ENCODE measurements at places on chromosomes 7 and 10.

DNA sequence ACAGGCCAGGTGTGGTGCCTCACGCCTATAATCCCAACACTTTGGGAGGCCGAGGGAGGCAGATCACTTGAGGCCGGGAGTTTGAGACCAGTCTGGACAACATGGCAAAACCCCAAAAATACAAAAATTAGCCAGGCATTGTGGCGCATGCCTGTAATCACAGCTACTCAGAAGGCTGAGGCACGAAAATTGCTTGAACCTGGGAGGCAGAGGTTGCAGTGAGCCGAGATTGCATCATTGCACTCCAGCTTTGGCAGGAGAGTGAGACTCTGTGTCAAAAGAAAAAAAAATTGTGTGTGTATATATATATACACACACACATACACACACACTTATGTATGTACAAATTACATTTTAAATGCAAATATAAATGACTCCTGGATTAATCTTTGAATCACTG, 76.8 kb upstream of the LRRN3 start:
- no peak for DNase-seq

DNA sequence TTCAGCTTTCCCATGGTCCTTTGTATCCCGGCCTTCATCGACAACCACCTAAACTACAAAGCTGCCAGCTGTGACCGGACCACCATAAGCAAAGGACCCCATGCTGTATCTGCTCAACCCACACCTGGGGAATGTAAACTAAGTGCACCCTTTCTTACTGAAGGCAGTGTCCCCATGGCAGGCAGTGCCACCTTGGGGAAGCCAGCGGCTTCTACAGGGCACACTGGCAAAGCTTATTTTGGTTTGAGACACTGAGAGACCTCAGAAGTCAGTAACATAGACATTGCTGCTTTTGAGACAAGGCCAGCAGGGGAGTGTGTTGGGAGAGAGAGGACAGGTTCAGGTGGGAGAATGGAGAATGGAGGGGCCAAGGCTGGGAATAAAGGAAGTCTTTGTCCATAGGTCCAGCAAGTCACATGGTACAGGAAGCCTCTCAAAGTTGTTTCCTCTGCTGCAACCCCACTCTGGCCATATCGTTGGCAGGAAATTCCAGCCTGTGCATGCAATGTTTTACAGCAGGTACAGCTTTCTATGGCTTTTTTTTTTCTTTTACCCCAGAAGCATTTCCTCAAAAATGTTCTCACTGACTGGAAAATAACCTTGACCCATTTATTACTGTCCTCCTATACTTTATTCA, 85.9 kb upstream of the NPVF start:
- DNase-seq = no peak

DNA sequence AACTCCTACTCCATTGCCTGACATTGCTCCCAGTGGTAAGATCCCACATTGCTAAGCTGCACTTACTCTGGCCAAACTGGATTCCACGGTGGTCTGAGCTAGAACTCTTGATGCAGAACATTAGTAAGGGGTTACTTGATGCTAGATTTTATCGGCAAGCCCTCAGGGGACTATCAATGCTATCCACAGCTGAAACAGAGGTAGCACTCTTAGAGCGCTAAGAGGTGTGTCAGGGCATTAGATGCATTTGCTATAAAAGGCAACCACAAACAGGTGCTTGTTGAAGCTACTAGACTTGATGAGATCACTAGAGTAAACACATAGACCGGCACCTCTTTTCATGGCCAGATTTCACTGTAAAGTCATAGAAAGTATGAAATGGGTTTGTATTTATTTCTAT, 116.3 kb downstream of the MDFIC start:
- DNase-seq = peak; percentile 74

DNA sequence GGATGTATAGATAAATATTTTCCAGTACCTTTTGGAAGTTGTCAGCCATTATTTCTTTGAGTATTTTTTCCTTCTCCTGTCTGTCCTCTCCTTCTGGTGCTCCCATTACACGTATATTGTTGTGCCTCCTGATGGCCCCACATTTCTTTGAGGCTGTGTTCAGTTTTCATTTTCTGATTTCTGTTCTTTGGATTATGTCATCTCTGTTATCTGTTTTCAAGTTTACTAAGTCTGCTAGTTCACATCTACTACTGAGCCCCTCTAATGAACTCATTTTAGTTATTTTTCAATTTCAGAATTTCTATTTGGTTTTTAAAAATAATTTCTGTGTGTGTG, 16.3 kb downstream of the RBM33 start:
- no peak for DNase-seq

- no peak for DNase-seq
Observed at GRCh38 chr10:32501906-32502305, 56.0 kb downstream of the CCDC7 start.

DNA sequence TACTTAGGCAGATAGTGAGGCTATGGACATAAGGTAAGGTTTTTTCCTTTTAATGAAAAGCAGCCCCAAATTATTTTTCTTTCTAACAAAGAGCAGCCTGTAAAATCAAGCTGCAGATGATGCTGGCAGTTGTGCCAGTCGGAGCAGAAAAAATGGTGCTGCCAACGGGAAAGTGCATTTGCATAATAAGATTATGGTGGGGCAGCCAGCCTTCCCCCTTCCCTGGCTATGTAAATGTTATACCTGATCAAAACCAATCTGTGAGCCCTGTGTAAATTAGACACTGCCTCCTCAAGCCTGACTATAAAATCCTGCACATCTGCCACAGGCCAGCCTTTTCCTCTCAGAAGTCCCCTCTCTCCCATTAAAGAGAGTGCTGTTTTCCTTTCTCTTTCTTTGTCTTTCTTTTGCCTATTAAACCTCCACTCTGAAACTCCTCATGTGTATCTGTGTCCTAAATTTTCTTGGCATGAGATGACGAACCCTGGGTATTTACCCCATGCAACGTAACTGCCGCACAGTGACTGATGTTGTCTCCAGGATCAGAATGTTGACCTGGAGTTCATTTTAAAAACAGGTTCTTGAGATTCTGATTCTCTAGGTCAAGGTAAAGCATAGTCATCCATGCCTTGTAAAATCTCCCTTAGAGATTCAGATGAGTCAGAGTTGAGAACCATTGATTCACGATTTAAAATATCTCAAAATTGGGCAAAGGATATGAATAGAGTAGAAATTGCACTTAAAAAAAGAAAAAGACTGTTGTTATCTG, 167.3 kb upstream of the C1GALT1 start:
- DNase-seq = no peak

DNA sequence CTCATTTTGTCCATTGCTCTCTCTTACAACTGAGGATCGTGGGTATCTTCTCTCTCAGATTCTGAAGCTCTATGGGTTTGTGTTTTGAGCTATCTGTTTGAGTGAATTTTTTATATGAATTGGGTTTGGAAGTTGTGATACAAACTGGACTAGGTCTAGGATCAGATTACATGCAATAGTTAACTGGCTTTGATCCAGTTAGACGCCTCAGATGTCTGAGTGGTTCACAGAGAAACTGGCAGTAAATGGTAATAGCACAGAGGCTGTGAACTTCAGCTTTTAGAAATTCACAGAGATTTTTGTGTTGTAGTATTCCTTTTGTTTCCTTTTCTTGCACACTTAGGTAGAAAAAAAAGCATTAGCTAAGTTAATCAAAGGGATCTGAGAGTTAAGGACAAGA, 12.7 kb upstream of the DNMBP start:
- no peak for DNase-seq

- DNase-seq = peak; percentile 97
Observed at GRCh38 chr7:23234569-23235296, 11.8 kb upstream of the GPNMB start.

GRCh38 chr10:99630433-99630832, 10.2 kb upstream of the SLC25A28 start:
- peak; percentile 39 for DNase-seq

- no peak for DNase-seq
Observed at GRCh38 chr10:59108886-59109288, 67.6 kb upstream of the PHYHIPL start.

DNA sequence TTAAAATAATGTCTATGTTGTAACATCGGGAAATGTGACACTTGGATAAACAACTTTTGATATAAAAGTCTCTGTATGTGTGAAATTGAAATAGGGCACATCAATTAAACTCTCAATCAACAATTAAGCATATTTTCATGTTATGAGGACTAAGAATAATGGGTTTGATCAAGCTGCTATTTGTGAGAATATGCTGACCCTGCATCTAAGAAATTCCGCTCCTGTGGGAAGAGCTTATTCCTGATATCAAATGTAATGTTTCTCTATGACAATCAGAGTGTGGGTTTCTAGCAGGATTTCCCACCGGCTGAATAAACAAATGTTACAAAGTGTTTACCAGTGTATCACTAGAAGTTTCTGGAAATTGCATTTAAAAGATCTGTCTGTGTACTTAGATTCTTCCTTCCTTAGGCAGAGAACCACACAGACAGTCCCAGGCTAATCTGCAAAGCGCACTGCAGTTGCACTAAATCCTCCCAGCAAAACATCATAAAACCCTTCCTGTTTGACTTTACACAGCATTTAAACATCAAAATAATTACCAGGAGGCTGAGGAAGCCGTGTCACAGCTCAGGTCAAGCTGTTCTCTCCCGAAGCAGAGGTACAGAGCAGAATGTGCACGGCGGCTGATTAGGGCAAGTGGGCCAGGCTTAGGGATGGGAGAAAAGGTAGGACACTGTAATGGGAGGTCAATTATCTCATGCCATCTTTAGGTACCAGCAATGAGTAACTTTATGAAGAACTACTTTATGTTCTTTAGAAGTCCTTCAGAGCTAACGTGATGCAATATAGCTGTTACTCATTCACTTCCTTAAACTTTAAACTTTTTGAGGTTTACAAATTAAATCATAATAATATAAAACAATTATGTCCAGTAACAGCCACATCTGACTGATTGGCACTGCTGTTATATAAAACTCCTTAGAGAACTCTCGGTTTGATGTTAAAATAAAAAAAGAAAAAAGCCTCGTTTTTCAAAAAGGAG, 109.1 kb upstream of the CTTNBP2 start:
- DNase-seq = no peak

DNA sequence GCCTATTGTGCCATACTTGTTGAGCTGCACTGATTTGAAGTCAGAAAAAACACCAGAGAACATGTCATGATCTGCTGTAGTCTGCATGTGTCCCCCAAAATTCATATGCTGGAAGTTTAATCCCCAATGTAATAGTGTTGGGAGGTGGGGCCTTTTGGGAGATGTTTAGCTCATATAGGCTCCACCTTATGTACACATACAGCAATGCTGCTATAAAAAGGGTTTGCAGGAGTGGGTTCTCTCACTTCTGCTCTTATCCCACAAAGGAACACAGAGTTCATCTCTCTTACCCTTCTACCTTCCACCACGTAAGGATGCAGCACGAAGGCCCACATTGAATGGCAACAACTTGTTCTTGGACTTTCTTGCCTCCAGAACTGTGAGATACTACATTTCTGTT, 23.0 kb downstream of the GPR22 start:
- no peak for DNase-seq

DNA sequence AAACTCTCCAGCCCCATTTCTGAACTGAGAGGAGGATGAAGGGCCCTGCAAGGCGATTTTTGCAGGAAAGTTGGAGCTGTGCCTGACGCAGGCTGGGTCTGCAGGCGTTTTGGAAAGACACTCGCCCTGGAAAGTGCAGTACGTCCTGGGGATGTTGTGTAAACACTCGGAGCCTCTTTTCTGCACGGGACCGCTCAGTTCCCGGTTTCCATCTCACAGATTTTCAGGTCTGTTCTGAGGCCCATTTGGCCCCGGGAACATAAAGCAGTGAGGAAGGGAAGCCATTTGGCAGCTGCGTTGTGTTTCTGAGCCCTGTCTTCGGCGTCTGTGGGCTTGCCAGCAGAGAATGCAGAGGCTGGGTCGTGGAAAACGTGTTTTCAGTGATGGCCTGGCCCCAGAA, 655.0 kb upstream of the MGMT start:
- DNase-seq = no peak

DNA sequence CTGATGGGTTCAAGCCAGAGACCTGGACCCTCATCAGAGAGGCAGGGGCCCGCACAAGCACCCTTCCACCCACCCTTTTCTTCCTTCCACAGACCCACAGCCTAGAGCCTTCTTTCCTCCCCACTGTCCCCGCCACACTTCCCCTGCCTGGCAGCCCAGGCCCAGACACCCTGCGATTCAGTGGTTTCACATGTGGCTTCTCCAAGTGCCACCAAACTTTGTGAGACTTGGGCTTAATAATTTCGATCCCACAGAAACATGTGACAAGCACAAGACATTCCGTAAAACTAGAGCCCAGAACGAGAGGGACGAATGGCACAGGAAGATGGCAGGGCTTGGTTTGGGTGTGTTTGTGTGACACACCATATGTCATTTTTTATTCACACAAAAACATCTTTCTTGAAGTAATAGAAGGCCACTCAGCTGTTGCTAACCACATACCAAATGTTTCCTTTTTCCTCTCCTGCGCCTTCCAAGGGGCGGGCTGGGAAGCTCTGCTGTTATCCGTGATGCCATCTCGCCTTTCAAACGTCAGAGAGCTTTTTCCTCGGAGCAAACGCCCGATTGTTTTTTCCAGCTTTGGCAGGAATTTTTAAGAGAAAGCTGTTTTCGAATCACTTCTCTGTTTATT, 162.9 kb downstream of the GRK5 start:
- DNase-seq = no peak

- DNase-seq = no peak
Observed at GRCh38 chr7:104914421-104914820, 99.6 kb upstream of the KMT2E start.

GRCh38 chr10:109966961-109967738, 40.6 kb upstream of the ADD3 start:
- DNase-seq = no peak

DNA sequence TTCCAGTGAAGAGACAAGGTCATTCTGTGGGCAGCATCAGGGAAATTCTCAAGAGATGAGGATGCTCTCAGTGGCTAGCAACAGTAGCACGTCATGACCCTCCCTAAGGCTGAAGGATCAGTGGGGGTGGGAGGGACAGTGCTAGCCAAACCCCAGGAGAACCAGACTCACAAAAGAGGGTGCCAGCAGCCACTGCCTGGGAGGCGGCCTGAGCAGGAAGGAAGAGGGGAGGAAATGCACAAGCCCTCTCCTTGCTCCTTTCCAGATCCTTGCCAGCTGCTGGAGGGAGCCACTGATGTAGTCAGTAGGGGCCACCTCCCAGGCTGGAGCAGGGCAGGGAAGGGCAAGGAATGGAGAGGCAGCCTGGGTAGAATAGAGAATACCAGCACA, 302.7 kb downstream of the RPS24 start:
- no peak for DNase-seq

GRCh38 chr10:27685681-27686080, 59.9 kb downstream of the MKX start:
- DNase-seq = no peak

DNA sequence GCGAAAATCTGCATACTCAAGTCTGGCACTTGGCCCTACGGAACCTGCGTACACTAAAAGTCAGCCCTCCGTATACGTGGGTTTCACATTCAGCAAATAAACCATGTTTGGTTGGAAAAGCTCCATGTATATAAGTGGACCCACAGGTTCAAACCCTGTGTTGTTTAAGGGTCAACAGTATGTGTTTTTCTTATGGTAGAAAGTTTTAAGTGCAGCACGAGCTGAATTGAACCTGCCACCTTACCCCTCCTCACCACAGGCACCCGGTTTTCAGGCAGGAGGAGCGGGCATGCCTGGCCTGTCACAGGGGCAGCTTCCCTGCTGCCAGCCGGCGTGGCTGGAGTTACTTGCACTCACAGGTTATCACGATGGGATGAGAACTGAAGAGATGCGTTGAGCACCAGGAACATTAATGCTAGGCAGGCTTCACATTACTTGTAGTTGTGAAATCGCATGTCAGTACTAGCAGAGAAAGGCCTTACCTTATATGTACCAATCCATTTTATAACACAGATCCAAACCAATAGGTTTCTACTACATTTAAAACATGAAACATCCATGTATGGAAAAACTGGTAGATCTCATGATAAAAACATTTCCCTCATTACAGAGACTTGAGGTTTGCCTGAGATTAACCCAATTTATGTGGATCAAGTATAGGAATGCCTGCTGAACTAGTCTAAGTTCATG, 12.9 kb downstream of the INSIG1 start:
- no peak for DNase-seq

All from MM.1S (cell line).